Gastrocnemius medialis (tissue), 4 donors: ENCODE measurements at places on chromosomes 3 and 15.
A peak's percentile ranks its signal among the peaks of the same experiment; 100 is the strongest.

DNA sequence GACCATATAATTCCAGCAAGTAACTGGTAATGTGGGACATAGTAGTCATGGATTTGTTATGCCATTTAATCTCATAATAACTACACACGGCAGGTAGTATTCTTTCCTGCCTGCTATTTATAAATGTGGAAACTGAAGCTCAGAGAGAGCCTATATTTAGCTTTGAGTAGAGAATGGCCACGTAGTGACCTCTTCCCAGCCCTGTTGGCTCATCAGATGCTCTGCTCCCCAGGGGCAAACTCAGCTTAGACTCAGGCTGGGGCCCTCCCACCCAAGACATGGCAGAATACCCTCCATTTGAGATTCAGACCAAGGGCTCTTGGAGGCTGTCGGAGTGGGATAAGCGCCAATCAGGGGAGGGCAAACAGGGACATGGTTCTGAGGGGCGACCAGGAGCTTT lies 17.3 kb upstream of the HDAC11 start:
- H3K4me3 ChIP-seq, result no peak overlapping the region
- H3K36me3 ChIP-seq, result no peaks in the 10 kb centered on the region
- H3K4me1 ChIP-seq, result peaks cover 25% of the 10 kb centered on the region
- peak; percentile 47 for DNase-seq
- H3K27me3 ChIP-seq, result no peaks in the 10 kb centered on the region

GRCh38 chr3:106381939-106382335 lies 513.1 kb upstream of the CBLB start:
- no peak for DNase-seq
- peaks cover 3% of the 10 kb centered on the region for H3K4me1 ChIP-seq
- no peaks in the 10 kb centered on the region for H3K36me3 ChIP-seq

DNA sequence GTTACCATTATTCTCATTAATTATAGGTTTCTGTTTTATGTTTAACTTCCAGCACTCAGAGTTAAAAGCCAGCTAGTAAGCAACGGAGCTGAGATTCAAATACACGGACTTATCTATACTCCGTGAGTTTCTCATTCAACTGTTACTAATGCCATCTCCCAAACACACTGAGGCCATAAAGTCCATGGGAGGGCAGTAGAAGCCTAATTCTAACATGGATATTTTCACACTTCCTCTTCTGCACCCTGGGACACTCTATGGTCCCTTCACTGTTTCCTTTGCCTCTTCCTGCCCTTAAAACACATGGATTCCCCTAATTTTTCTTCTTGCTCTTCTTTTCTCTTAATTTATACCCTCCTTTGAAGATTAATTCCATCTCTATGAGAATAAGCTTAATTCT lies 245.0 kb downstream of the KLF13 start:
- peaks cover 3% of the 10 kb centered on the region for H3K36me3 ChIP-seq
- no peaks in the 10 kb centered on the region for H3K27me3 ChIP-seq
- H3K4me1 ChIP-seq, result no peaks in the 10 kb centered on the region
- no peak for DNase-seq
- no peak overlapping the region for H3K27ac ChIP-seq
- H3K4me3 ChIP-seq, result no peak overlapping the region

DNA sequence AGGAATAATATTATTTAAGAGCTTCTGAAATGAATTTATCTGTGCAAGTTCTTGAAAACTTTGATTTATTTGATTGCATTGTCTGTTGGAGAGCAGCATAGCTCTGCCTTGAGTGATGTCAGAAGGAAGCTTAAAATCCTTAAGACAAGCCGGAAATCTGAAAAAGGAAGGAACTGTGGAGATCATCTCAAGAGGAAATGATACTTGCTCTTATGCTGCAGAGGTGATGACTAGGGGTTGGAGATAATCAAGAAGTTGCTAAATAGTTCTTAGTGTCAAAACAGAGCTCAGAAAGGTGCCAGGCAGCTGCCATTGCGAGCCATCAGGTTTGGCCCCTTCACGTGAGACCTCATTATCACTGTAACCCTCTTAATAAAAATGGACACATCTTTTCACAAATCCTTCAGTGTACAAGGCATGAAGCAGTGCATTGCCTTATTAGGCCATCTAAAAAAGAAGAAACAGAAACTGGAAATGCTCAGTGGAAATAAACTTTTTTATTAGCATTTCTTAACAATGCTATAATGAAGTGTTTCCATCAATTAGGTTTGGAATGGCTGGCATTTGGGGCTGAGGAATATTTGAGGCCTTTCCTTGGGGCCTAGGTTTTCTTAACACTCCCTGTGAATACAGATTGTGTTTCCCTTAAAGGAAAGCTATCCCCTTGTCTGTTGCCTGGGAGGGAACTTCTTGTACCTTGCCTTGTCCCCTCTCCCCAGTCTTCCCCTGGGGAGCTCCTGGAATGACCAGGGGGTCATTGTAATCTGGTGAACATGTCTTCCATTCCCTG lies 34.5 kb upstream of the VILL start:
- no peak overlapping the region for H3K4me3 ChIP-seq
- no peaks in the 10 kb centered on the region for H3K27me3 ChIP-seq
- DNase-seq, result no peak
- no peaks in the 10 kb centered on the region for H3K36me3 ChIP-seq
- H3K27ac ChIP-seq, result peak overlapping the region; percentile 66

GRCh38 chr3:185225523-185225922 lies 28.3 kb downstream of the EHHADH start:
- H3K4me3 ChIP-seq, result no peak overlapping the region
- no peaks in the 10 kb centered on the region for H3K27me3 ChIP-seq
- no peak overlapping the region for H3K27ac ChIP-seq
- no peaks in the 10 kb centered on the region for H3K4me1 ChIP-seq
- no peaks in the 10 kb centered on the region for H3K36me3 ChIP-seq

GRCh38 chr15:73382115-73382514 lies 13.4 kb upstream of the HCN4 start:
- H3K4me3 ChIP-seq, result no peak overlapping the region
- no peaks in the 10 kb centered on the region for H3K36me3 ChIP-seq
- no peak for DNase-seq
- no peaks in the 10 kb centered on the region for H3K4me1 ChIP-seq

- H3K4me1 ChIP-seq, result peaks cover 55% of the 10 kb centered on the region
- no peaks in the 10 kb centered on the region for H3K27me3 ChIP-seq
- peak overlapping the region; percentile 82 for H3K27ac ChIP-seq
- DNase-seq, result no peak
- no peak overlapping the region for H3K4me3 ChIP-seq
Observed at GRCh38 chr3:159872374-159873109, 116.1 kb upstream of the IL12A start.

DNA sequence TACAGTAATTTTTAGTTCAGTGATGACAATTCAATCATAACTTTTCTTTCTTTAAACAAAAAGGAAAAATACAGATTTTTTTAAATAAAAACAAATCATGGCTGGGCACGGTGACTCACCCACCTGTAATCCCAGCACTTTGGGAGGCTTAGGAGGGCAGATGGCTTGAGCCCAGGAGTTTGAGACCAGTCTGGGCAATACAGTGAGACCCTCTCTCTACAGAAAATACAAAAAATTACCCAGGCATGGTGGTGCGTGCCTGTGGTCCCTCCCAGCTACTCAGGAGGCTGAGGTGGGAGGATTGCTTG lies 25.6 kb upstream of the ATG7 start:
- no peak overlapping the region for H3K4me3 ChIP-seq
- H3K4me1 ChIP-seq, result no peaks in the 10 kb centered on the region
- H3K36me3 ChIP-seq, result no peaks in the 10 kb centered on the region
- no peak overlapping the region for H3K27ac ChIP-seq
- no peaks in the 10 kb centered on the region for H3K27me3 ChIP-seq

GRCh38 chr3:123498761-123499160 lies 49.9 kb upstream of the ADCY5 start:
- no peaks in the 10 kb centered on the region for H3K4me1 ChIP-seq
- H3K27me3 ChIP-seq, result no peaks in the 10 kb centered on the region
- no peak overlapping the region for H3K27ac ChIP-seq
- peaks cover 17% of the 10 kb centered on the region for H3K36me3 ChIP-seq

- H3K36me3 ChIP-seq, result no peaks in the 10 kb centered on the region
- no peak overlapping the region for H3K27ac ChIP-seq
- no peaks in the 10 kb centered on the region for H3K4me1 ChIP-seq
- H3K27me3 ChIP-seq, result no peaks in the 10 kb centered on the region
Observed at GRCh38 chr15:37032091-37032775, 68.1 kb downstream of the MEIS2 start.

- no peak overlapping the region for H3K4me3 ChIP-seq
- no peak overlapping the region for H3K27ac ChIP-seq
- DNase-seq, result no peak
- H3K36me3 ChIP-seq, result no peaks in the 10 kb centered on the region
- H3K4me1 ChIP-seq, result no peaks in the 10 kb centered on the region
- no peaks in the 10 kb centered on the region for H3K27me3 ChIP-seq
Observed at GRCh38 chr3:62965311-62965710, 90.1 kb upstream of the CADPS start.

DNA sequence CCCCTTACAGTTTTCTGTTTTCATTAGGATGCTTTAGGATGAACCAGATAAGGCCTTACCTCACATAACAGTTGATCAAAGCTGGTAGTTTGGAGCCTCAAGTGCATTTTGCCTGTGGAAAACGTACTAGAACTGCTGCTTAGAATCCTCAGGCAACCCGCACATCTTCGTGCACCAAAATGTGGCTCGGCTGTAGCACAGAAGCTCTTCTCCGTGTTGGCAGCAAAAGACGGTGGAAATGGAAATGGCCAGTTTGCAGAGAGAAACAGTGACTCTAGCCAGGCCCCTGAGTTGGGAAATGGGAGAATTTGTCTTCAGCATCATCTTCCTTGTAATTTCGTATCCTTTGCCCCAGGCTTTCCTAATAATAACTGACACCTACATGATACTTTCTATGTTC lies 20.6 kb downstream of the TLNRD1 start:
- H3K4me3 ChIP-seq, result no peak overlapping the region
- no peaks in the 10 kb centered on the region for H3K27me3 ChIP-seq

GRCh38 chr3:158659454-158660237 lies 12.8 kb downstream of the LXN start:
- no peaks in the 10 kb centered on the region for H3K27me3 ChIP-seq
- peaks cover 90% of the 10 kb centered on the region for H3K36me3 ChIP-seq
- no peaks in the 10 kb centered on the region for H3K4me1 ChIP-seq
- no peak overlapping the region for H3K27ac ChIP-seq
- H3K4me3 ChIP-seq, result no peak overlapping the region

DNA sequence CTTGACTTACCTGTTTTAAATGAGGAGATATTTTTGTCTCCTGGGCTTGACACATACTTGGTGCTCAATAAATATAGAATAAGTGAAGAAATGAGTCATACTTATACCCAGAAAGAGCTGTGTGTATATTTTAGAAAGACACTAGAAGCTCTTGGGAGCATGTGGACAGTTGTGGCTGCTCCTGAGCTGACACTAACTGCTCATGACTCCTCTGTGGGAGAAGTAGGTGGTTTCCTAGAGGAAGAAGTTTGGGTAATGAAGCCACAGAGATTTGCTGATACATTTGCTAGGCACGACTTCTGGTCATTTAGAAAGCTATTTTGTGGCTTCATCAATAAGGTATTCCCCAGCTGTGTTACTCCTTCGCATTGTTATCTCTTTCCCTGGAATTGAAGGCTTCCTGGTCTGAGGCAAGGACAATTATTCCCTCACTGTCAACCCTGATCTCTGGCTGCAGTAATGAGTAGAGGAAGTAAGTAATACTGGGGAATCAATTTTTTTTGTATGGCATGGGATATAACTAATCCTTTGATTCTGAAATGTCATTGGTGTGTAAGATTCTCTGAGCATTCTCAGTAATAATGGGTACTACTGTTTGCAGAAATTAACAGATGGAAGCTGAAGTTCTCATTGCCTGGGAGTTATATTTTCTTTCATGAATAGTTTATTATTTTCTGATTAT lies 79.6 kb upstream of the DCBLD2 start:
- no peak for DNase-seq
- H3K27ac ChIP-seq, result no peak overlapping the region
- no peaks in the 10 kb centered on the region for H3K27me3 ChIP-seq
- no peak overlapping the region for H3K4me3 ChIP-seq
- H3K36me3 ChIP-seq, result no peaks in the 10 kb centered on the region
- H3K4me1 ChIP-seq, result no peaks in the 10 kb centered on the region

DNA sequence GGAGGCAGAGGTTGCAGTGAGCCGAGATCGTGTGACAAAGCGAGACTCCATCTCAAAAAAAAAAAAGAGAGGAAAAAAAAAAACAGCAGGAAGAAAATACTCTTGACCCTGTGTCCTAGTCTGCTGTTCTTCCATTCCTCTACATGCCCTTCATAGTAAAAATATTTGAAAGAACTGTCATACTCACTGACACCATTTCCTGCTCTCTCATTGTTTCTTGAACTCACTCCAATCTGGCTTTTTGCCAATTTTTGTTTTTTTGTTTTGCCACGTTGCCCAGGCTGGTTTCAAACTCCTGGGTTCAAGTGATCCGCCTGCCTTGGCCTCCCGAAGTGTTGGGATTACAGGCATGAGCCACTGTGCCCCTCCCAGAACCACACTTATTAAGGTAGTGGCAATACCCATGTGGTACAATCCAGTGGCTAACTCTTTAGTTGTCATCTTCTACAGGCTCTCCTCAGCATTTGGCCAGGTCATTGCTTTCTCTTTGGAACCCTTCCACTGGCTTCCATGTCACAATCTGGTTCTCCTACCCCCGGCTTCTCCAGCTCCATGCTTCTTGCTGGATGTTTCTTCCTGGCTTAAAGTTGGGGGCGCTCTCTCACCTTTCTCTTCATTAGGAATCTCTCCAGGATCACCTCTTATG lies 238.2 kb upstream of the C2CD4B start:
- no peak for DNase-seq
- H3K4me1 ChIP-seq, result peaks cover 49% of the 10 kb centered on the region
- H3K27ac ChIP-seq, result peak overlapping the region; percentile 65
- H3K27me3 ChIP-seq, result no peaks in the 10 kb centered on the region

- no peaks in the 10 kb centered on the region for H3K27me3 ChIP-seq
- no peak overlapping the region for H3K4me3 ChIP-seq
- no peak for DNase-seq
- no peaks in the 10 kb centered on the region for H3K36me3 ChIP-seq
- no peak overlapping the region for H3K27ac ChIP-seq
Observed at GRCh38 chr3:5240740-5241139, 53.2 kb downstream of the EDEM1 start.

DNA sequence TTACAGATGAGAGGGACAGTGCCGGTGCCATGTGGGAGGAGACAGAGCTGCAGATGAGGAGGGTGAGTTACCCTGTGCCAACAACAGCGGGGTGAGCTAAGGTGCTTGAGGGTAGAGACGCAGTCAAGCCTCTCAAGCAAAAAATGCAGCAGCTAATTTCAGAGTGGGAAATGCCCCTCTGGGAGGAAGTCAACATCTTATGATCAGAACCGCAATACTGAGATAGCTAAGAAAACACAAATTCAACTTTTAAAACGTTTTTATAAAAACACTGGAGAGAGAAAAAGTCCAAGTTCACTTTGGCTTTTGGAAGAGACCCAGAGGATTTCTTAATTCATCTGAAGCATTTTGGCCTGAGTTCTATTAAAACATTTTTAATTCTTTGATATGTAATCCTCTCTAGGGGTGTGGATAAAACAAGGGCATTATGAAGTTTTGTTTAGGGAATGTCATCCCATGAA lies 319.2 kb downstream of the SLC9A9 start:
- H3K4me3 ChIP-seq, result no peak overlapping the region
- no peak overlapping the region for H3K27ac ChIP-seq
- no peaks in the 10 kb centered on the region for H3K27me3 ChIP-seq
- H3K36me3 ChIP-seq, result no peaks in the 10 kb centered on the region
- no peaks in the 10 kb centered on the region for H3K4me1 ChIP-seq
